CMK (cell line): ENCODE measurements at places on chromosomes 12 and 14.

GRCh38 chr14:38309522-38310277 lies 53.8 kb upstream of the CLEC14A start:
- no peak for DNase-seq

- peak; percentile 36 for DNase-seq
Observed at GRCh38 chr12:96434107-96434506, 33.9 kb upstream of the CDK17 start.

DNA sequence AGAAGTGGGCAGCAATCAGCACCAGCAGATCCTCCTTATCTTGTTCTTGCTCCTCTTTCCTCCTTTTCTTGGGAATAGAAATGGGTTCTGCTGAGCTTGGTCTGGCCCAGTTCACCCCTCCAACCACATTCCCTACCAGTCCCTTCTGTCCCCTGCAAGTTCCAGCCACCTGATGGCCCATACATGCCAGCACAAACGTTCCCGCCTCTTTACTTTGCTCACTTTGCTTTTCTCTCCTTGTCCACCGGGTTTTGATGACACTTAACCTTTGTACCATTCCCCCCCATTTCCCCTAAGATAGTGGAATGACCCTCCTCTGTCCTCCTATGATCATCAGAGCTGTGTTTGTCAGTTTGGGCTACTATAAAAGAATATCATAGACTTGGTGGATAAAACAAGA lies 23.4 kb upstream of the EML1 start:
- no peak for DNase-seq

DNA sequence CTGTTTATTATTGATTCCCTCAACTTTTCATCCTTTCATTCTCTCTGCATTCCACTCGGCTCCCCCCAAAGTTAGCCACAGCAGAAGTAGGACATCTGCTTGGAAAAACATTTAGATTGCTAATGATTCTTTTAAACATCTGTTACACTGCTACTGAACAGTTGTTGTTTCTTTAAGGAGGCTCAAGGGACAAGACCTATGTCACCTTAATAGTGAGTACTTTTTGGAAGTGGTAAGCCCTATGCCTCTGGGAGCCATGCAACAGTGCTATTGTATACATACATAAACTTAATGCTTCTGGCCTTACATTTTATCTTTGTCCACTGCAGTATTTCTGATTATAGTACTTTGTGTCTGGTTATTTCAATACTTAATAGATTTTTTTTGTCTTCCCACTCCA lies 628.2 kb upstream of the FOXG1 start:
- DNase-seq: no peak

DNA sequence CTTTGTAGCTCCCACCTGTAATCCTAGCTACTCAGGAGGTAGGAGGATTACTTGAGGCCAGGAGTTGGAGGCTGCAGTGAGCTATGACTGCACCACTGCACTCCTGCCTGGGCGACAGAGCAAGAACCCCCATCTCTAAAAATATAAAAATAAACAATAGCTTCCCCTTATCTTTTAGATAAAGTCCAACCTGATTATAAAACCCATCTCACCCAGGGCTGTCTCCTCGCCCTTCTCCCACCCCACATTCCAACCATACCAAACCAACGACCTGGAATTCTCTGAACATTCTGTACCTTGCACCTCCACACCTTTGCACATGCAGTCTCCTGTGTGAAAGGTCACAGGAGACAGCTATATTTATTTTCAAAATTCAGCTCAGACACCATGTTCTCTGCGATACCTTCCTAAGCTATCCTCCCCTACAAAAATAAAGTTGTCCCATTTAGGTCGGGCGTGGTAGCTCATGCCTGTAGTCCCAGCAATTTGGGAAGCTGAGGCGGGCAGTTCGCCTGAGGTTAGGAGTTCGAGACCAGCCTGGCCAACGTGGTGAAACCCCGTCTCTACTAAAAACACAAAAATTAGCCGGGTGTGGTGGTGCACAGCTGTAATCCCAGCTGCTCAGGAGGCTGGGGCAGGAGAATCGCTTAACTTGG lies 7.7 kb downstream of the SLC7A7 start:
- no peak for DNase-seq

DNA sequence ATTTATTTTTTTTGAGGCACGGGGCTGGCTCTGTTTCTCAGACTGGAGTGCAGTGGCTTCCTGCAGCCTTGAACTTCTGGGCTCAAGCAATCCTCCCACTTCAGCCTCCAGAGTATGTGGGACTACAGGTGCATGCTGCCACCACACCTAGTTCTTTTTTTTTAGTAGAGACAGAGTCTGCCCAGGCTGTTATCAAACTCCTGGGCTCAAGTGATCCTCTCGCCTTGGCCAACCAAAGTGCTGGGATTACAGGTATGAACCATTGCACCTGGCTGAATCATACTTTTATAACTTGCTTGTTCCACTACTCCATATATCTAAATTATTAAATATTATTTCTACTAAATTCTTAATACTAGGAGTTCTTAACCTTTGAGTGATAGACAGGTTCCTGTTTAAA lies 111.6 kb downstream of the BTG1 start:
- no peak for DNase-seq

DNA sequence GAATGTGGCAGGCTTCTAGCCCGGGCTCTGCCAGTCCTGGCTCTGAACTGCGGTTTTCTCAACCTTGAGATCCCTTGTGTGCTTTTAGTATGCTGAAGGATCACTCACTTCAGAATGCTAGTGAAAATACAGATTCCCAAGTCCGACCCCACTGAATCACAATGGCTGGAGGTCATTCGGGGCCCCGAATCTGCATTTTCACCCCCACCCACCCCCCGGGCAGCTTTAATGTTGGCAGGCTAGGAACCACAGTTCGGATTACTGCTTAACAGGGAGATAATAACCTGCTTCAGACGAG lies 573 bp upstream of the SUSD6 start:
- DNase-seq: no peak

GRCh38 chr12:96294831-96295230 lies 100.7 kb downstream of the ELK3 start:
- no peak for DNase-seq

GRCh38 chr12:31832740-31833729 lies 104.2 kb upstream of the AMN1 start:
- DNase-seq: peak; percentile 96

DNA sequence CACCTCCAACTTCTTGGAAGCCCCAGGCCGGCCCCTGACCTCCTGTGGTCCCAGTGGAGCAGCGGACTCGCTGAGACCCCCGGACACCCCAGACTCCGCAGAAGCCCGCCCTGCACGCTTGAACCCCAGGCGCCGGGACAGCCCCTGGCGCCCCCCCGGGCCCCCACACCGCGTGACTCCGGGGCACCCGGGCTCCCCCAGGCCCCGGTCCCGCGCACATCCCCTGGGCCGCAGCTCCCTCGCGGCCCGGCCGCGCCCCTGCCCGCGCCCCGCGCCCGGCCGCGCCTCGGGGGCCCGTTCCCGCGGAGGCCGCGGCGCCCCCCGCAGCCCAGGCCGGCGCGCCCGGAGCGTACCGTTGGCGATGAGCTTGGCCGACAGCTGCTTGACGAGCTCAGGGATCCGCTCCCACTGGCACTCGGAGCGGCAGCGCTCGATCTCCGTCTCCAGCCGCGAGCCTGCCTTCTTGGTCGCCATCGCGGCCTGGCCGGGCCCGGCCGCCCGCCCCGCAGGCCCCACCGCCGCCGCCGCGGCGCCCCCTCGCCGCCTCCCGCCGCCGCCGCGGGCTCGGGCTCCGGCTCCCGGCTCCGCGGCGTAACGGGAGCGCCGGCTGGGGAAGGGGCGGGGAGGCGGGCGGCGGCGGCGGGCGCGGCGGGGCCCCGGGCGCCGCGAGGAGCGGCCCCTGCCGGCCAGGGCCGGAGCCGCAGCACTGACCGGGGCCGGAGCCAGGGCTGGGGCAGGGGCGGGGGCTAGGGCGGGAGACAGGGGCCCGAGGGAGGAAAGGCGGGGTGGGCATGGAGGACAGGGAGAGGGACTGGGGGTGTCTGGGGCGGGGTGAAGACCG lies at the start of gene TTC7B:
TSS of gene TTC7B (minus strand) at position 609 of the 841 bp plus-strand sequence. CDS start at position 474, 135 bp downstream.
- DNase-seq: no peak

GRCh38 chr12:95582230-95583058 lies 31.2 kb upstream of the USP44 start:
- DNase-seq: no peak

DNA sequence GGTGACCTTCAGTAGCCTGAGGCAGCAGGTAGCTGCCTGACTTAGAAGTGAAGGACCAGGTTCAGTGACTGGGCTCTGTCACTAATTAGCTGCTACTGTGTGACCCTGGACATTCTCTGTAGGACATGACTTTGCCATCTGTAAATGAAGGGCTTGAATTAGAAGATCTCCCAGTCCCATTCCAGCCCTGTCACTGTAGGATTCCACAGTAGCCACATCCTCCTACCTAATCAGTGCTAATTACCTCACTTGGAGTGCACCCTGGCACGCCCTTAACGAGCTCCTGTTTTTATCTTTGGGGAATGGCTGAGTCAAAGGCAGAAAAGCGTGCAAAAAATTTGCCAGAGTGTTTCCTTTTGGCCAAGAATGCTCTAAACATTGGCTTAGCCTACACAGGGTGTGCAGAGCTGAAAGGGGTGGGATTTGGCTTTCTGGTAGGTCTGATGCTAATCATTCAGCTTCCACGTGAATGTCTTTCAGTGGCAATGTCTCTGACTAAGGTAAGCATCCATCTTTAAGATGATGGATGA lies 6.8 kb downstream of the NTF3 start:
- no peak for DNase-seq

DNA sequence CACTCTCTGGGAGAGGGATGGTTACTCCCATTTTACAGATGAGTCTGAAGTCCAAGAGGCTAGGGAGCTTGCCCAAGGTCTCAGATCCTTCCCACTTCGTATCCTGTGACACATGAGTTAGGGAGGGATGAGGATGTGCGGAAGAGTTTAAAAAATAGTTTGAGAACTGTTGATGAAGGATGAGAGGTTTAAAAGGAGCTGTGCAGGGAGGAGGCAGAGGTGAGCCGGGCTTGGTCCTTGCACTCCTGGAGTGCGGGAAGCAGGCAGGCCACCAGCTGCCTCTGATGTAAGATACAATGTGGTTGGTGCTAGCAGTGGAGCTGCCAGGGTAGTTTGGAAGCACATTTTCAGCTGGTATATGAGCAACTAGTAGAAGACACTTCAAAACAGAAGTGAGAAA lies 46.5 kb downstream of the TSPAN9 start:
- DNase-seq: no peak

GRCh38 chr14:73796415-73796814 lies 55.2 kb upstream of the PTGR2 start:
- no peak for DNase-seq

DNA sequence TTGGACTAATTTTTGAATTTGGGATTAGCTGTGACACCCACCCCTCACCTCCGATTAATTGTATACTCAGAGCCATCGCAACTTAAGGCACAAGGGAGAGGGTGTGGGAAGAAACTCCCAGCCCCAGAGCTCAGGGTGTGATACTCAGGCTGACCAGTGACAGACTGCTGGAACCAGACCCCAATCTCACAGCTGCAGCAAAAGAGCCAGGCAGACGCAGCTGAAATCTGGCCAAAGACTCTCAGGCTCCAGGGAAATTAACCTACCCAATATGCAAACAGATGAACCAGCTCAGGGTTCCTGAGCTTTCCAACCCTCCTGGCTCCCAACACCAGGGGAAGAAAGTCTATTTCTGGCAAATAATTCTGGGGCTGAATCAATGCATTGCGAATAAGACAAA lies 30.5 kb downstream of the ANAPC7 start:
- DNase-seq: no peak

DNA sequence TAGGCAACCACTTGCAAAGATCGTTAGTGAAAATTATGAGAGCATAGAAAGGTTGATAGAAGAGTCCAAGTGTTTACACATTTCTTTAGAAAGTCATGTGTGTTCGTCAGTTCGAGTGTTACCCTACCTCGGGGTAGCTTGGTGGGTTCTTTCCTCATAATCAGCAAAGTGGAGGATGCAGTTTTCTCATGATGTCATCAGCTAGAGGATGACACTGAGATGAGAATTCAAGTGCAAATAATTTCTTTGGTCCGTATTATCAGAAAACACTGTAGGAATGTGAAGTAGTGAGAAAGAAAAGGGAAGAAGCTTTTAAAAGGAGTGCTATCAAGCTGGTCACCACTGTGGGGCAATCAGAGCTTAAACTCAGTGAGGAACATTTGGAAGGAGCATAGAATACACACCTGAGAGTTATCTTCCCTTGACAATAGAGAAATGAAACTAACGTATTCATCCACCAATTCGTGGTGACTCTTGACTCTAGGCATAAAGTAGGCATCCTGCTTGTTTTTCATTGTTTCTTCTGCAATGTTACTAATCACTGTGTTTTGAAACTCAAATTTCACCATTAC lies 1340.9 kb upstream of the TMEM132C start:
- no peak for DNase-seq

- no peak for DNase-seq
Observed at GRCh38 chr12:1919763-1920162, 1.3 kb upstream of the CACNA2D4 start.

- no peak for DNase-seq
Observed at GRCh38 chr14:21100931-21101330, at the start of gene TMEM253. TMEM253 (plus strand) TSS chr14:21101066; CDS start chr14:21101344, 278 bp downstream.

GRCh38 chr12:108967869-108968540 lies 52.9 kb downstream of the SVOP start:
- DNase-seq: no peak

GRCh38 chr12:105983622-105984320 lies 155.0 kb downstream of the NUAK1 start:
- no peak for DNase-seq

DNA sequence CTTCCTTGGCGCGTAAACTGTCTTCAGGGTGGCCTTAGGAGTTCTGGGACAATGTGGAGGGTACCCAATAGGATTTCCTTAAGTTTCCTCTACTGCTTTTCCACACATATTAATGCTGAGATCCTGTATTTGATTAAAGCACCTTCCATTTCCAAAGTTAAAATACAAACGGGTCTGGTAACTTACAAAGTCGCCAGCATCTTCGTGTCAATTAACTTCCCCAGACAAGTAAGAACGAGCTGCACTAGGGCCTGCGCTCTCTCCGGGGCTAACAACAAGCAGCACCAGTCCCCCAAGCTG lies 130.9 kb downstream of the NDUFA12 start:
- DNase-seq: no peak

- DNase-seq: no peak
Observed at GRCh38 chr12:77352946-77353345, 287.6 kb upstream of the E2F7 start.

DNA sequence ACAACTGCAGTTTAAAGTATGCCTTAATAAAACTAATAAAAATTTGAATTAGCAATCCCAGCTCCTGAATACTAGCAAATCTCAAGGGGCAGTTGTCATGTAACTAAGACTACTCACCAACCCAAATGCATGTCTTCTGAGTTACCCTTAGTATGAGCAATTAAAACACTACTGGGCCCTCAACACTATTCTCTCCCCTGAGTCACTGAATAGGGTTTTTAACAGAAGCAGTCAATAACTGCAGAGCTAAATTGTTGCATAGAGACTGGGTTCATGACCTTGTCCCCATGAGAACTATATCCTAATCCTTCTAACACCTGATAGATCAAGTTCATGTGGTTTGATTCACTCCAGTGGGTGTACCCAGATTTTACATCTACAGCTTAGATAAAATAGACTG lies 38.8 kb downstream of the MDM1 start:
- DNase-seq: no peak

- DNase-seq: no peak
Observed at GRCh38 chr12:32501835-32502333, 102.5 kb downstream of the FGD4 start.
